ENCODE measurements at places on chromosomes 5 and 9. TPM values are rescaled to one million over a fixed set of nuclear protein-coding genes. Genes with fewer than 3 reads are reported as not detected.

SCGB3A2 gene
- total RNA-seq = not detected

ADAMTSL1 gene
- 18.9 TPM for total RNA-seq

IRX2 gene
- total RNA-seq = not detected

DNA sequence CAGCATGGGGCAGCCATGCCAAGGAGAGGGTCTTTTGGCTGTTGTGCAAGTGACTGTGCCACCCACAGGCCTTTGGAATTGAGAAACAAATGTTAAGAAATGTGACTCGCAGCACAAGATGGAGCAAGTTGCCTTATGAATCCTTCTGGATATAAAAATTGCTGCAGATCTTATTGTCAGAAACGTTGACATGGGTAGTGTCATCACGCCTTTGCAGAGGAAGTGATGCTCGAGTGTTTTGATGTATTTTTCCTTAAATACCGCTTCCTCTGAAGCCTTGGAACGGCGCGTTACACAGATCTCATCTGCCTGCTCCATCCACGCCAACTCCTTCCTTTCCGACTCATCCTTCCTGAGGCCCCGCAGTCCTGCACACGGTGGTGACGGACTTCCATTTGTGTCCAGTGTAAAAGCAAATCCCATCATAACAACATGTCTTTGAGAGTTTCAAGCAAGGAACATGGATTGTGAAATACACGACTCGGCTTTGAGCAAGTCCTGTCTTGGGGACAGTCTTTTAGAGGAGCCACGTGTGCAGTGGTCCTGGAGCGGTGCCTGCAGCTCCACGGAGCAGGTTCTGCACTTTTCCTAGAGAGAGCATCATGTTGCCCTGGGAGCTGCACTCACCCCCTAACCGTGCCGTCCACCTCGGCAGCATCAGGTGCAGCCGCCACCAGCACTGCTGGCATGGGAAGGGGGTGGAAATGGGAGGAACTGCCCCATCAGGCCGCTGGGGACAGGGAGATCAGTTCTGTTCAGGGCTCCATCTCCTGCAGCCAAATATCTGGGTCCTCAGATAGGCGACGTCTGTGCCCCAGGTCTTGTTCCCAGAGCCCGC is 15.1 kb downstream of the ROPN1L start:
- DNase-seq = no peak

DNA sequence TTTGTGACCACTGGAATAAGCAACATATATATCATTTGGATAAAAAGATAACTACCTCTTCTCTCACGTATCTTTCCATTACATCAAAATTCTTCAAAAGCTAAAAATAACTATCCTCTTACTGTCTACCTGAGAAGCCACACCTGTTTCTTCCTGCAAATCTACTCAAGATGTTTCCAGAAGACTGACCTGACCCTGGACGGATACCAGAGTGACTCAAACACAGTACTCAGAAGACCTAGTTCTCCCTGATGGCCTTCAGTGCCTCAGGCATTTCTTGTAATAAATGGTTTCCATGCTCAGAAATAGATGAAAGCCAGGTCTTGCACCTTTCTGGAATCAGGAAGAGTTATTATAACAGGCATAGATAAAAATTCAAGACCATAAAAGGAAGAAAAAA is 245.9 kb upstream of the PIK3R1 start:
- no peak for DNase-seq

- no peak for DNase-seq
Measured at GRCh38 chr5:142827934-142828576, 57.9 kb downstream of the ARHGAP26 start.

DNA sequence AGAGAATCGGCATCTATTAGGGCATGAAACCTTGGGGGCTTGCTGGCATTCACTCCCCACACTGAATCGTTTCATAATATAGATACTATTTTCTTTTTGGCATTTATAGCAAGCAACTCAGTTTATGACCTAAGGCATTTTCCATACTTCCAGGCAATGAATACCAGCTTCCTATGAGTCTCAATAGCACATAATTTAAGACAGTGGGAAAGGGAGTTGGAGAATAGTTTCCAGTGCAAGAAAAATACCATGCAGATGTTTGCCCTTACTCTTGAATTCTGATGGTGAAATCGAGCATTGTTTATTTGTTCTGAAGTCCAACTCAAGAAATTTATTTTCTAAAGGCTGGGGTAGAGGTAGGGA is 175.8 kb upstream of the KLF9 start:
- DNase-seq = no peak

DNA sequence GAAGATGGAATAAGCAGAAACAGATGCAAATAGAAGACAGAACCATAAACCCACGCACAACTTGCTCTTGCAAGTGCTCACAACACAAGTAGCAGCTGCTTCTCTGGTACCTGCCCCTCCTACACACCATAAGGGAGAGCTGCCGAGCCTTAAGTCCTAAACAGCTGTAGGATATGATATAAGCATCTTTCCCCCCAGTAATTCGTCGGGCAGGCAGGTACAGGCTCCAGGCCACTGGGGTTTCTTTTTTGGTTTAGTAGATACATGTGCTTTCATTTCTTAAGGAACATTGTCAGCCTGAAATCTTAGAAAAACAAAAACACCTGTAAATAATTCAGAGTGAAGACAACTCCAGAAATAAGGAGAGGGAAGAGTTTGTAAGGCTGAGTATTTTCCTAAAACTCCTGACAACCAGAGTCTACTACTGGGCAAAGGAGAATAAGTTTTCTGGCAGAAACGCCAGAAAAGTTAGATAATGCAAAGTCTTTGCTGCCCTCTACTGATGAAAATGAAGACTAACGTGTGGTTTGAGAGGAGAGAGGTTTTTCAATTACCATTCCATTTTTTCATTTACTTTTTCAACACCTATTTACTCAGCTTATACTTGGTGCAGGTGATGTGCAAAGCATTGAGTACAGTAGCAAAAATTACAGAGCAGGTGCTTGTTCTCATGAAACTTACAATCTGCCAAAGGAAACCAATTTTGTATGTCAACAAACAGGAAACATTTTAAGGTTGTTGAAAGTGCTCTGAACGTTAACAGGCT is 20.1 kb upstream of the TCERG1 start:
- no peak for DNase-seq

GRCh38 chr9:113219186-113219936 is 1.7 kb downstream of the FKBP15 start:
- DNase-seq = no peak
